ENCODE measurements at places on chromosomes 4 and X. TPM values are rescaled to one million over a fixed set of nuclear protein-coding genes. Genes with fewer than 3 reads are reported as not detected.

Gene WNK3
- total RNA-seq = 0.40 TPM

Gene RXFP1
- 0.12 TPM for total RNA-seq

Gene SRD5A3
- total RNA-seq = 52.8 TPM

Gene ASB11
- total RNA-seq = not detected

Gene CNKSR2
- not detected for total RNA-seq

Gene GRID2
- total RNA-seq = not detected

Gene SLIT2
- total RNA-seq = 2.5 TPM

Gene NDNF
- 0.44 TPM for total RNA-seq

Gene METAP1
- total RNA-seq = 75.4 TPM

Gene GPR119
- total RNA-seq = not detected

Gene SPOCK3
- total RNA-seq = not detected

Gene KLKB1
- total RNA-seq = 0.08 TPM

Gene RPL34
- 1,021 TPM for total RNA-seq

Gene PABPC4L
- total RNA-seq = 0.28 TPM

Gene P2RY8
- total RNA-seq = 0.52 TPM

Gene TRIM2
- 9.0 TPM for total RNA-seq

Gene TMA16
- 24.7 TPM for total RNA-seq

Gene RASL11B
- total RNA-seq = 1.0 TPM

Gene HTRA3
- 1.0 TPM for total RNA-seq

Gene FAM184B
- total RNA-seq = 0.16 TPM

Gene MAGEA12
- total RNA-seq = not detected

Gene GLOD5
- total RNA-seq = 0.52 TPM

Gene TCEAL6
- total RNA-seq = not detected

Gene PABPC1L2A
- not detected for total RNA-seq

Gene NAP1L2
- 0.92 TPM for total RNA-seq

Gene MAGEA3
- not detected for total RNA-seq
